ENCODE measurements at places on chromosomes 16 and 17.

DNA sequence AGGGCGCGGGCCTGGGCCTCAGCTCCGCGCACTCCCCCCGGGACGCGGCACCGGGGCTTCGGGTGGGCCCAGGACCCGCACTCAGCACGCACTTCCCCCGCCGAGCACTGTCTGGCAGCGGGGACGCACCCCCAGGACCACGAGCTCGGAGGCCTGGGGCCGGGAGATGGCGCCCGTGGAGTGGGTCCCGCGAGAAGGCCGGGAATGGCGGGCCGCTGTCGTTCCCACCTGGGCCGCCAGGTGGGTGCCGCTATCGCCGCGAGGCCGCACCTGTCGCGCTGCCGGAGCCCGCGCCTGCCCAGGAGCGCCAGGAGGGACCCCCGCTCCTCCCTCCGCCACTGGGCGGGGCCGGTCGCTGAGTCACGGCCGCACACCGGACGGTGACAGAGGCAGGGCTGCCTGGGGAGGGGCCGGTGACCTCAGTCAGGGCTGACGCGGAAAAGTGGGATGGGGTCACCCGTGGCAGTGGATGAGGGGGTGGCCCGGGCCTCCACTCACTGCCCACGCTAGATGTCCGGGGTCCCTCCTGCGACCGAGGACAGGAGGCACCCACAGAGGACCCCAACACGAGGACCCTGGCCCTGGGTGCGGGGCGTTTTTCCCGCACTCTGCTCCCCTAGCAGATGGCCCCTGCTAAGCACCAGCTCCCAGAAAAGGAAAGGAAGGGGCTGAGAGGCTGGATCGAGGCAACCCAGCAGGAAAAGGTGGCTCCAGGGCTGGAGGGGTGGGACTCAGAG lies 6.9 kb upstream of the ACTG1 start:
- no peak for DNase-seq

DNA sequence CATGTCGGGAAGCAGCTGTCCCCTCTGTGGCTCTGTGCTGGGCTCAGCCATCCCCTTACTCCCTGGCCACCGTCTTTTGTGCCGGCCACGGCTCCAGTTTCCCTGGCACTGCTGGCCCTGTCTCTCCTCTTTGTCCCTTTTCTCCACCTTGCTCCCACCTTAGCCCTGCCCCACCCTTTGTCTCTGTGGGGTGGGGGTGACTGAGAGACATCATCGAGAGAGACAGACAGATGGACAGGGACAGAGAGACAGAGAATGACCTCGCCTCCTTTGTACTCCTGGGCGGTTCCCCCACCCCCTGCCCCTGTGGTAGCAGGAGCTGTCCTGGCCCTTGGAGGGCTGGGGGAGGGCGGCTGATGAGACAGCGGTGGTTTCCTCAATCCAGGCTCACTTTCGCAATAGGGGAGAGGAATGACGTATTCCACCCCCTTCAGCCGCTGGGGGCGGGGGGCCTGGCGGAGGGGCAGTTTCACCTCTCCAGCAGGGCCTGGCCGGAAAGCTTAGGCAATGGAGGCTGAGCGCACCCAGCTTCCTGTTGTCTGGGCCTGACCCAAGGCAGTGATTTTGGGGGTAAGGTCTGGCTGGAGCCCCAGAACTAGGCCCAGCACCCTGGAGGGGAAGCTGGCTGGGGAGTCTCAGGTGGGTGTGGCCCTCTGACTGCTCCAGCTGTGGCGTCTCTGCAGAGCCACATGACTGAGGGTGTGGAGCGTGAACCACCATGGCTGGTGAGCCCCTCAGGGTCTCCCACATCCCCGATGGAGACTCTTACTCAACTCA lies 7.3 kb downstream of the FMNL1 start:
- no peak for DNase-seq

- no peak for DNase-seq
These were observed 231.5 kb downstream of the CCDC182 start for GRCh38 chr17:57513569-57513968.

- no peak for DNase-seq
These were observed 36.3 kb upstream of the CCL2 start for GRCh38 chr17:34218748-34219147.

DNA sequence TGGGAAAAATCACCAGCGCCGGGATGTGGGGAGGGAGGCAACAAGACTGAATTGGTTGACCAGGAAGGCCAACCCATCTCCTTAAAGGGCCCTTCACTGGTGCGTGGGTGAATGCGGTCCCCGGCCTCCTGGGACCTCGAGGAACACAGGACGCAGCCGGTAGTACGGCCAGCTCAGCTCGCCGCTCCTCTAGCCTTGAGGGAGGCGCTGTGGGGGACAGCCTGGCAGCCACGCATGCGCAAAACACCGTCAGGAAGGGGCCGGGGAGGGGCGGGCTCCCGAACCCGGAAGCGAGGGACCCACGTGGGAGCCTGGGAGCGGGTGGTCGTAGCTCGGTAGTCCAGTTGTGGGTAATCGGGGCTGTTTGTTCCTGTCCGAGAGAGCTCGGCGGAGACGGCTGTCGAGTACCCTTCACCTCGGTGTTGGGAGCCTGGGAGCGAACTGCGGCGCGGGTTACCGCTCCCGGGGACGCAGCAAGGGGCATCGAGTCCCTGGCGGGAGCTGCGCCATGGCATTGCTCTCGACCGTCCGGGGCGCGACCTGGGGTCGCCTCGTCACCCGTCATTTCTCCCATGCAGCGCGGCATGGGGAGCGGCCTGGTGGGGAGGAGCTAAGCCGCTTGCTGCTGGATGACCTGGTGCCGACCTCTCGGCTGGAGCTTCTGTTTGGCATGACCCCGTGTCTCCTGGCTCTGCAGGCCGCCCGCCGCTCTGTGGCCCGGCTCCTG lies at the start of gene MRM1:
TSS of gene MRM1 (plus strand) at position 281 of the 727 bp plus-strand sequence. CDS start at position 509, 228 bp downstream.
- peak; percentile 60 for DNase-seq

DNA sequence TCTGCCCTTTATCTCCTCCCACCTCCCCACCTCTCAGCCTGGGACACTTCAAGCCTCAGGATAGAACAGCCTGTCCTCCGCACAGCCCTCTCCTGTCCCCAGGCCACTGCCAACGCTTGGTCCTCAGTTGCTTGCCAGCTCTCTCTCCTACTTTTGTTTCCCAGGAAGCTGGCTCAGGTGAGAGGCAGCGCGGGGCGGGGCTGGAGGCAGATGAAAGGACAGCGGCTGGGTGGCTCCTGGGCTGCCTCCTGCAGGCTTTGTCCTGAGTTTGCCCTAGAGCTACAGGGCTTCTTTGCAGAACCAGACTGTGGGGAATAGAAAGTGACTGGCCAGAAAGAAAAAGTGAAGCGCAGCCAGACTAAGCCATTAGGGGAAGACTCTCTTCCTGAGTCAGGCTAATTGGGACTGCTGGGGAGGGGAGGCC lies 48.2 kb upstream of the CDC42EP4 start:
- DNase-seq = no peak

DNA sequence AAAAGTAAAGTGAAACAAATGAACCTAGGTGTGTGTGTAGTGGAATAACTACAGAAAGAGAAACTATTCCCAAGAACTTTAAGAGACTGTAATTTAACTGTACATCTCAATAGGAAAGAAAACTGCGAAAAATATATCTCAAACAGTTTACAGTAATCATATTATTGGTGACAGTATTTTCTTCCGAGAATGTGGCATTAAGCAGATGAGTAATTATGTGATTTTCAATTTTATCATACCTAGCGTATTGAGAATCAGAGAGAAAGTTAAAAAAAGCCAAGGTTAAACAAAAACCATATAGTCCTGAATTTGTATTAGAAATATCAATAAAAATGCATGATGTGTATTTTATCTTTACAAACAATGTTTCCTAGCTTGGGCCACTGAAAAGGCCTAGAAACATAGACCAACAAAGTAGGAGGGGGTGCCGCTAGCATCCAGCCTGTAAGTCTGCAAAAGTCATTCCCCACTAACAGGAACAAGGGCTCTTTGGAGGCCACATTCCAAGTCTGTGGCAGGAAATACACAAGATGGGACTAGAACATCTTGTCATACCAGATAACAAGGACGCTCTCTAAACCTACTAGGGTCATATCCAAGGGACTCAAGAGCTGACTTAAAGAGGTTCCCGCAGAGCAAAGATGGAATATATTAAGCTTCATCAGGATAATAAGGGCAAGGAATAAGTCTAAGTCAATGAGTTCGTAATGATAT lies 20.5 kb downstream of the RNF157 start:
- no peak for DNase-seq

GRCh38 chr17:44137891-44138709 lies 3.6 kb upstream of the HROB start:
- DNase-seq = peak; percentile 22

DNA sequence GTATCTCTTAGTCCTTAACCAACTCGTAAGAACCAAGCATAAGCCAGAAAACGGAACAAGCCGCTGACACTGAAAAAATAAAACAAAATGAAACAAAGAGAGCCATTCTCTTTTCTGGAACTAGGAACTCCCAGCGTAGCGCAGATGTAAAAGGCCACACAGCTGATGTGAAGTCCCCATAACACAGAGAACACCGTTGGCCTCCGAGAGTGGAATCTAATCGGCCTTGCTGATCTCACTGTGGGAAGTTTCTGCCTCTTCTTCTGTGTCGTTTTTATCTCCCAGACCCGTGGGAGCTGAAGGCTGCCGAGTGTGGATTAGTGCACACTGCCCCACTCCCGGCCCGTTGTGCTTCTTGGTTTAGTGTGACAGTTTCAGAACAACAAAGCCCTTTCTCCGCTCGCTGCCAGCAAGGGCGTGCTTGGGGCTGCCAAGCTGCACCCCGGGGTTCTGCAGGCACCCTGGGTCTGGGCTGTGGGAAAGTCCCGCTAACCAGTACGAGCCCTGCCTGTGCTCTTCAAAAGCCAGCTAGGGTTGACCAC lies 21.7 kb downstream of the TTYH2 start:
- no peak for DNase-seq

GRCh38 chr16:77399066-77399465 lies 35.8 kb downstream of the ADAMTS18 start:
- DNase-seq = no peak

GRCh38 chr17:12993631-12994030 lies 24.2 kb downstream of the ELAC2 start:
- no peak for DNase-seq

DNA sequence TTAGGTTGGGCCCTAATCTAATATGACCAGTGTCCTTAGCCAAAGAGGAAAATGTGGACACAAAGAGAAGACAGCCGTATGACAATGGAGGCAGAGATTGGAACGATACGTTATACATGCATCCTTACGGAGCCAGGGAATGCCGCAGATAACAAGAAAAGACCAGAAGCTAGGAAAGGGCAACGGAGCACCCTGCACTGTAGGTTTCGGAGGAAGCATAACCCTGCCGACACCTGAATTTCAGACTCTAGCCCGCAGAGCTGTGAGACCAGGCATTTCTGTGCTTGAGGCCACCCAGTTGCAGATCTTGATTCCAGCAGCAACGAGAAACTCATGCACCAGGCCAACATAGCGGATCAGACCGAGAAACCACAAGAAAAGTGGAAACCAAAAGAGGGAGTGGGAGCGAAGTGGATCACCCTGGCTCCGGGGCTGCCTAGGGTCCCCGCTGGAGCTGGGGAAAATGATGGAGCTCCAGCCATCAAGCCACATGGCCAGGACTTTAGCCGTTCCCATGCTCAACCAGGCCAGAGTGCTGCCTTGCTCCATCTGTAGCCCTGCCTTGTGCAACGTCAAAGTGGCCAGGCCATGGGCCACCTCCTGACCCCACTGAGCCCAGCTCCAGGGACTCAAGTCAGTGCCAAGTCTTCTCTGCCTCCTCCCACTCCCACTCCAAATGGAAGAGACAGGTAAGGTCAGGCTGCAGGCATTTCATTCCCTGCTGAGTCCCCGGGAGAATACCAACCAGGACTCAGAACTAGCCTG lies 51.7 kb upstream of the RPL38 start:
- DNase-seq = no peak

DNA sequence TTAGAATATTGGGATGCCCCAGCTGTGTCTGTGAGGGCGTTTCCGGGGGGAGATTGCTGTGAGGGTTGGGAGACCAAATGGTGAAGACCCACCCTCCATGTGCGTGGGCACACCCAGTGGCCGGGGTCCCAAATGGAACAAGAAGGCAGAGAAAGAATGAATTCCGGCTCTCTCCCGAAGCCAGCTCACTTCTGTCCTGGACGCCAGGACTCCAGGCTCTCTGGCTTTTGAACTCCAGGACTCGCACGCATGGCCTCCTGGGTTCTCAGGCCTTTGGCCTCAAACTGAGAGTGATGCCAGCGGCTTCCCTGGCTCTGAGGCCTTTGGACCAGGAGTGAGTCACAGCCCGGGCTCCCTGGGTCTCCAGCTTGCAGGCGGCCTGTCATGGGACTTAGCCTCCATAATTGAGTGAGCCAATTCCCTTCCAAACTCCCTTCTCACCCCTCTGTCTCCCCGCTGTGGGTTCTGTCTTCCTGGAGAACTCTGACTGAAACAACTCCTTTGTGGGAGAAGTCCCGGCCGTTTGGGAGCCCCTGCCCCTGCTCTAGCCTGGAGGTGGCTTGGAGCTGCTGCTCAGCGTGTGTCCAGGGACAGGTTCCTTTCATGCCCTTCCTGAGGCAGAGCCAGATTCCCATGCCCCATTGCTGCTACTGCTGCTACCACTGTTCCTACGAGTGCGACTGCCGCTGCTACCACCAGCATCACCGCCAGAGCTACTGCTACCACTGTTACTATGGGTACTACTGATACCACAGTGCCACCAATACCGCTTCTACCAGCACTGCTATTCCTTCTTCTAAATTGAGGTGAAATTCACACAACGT lies 49.8 kb upstream of the CBX4 start:
- no peak for DNase-seq

DNA sequence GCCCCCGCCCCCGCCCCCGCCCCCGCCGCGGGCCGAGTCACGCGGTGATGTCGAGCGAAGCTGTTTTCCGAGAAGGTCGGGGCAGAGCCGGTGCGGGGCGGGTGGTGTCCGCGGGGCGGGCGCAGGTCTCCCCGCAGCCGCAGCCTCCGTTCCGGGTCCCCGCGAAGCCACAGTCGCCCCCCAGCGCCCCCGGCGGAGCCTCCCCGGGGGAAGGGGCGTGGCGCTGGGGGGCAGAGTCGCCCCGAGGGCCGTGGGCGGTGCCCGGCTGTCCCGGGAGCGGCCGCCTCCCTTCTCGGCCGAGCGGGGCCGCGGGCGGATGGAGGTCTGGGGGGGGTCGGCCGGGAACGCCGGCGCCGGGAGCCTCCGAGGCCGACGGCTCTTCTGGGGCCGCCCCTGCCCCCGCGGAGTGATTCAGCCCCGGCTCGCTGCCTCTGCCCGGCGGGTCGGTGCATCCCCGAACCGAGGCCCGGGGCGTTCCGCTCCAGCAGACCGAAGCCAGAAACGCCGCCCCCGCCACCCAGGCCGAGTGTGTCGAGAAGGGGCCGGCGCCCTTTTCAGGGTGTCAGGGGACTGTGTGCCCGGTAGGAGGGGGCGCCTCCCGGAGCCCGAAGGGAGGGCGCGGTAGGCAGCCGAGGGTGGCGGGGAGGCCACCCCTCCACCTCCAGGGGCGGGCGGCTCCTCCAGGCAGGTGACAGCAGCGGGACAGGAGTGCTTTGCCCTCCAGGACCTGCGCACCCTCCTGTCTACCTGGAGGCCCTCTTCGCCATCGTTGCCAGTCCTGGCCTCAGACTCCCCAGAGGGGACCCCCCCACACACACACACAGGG lies 1.7 kb downstream of the METRNL start:
- DNase-seq = no peak

All from NCI-H2081 treated with DMSO at 0.1 percent for 48 hours (cell line).